ENCODE measurements at places on chromosomes 3 and 15.

DNA sequence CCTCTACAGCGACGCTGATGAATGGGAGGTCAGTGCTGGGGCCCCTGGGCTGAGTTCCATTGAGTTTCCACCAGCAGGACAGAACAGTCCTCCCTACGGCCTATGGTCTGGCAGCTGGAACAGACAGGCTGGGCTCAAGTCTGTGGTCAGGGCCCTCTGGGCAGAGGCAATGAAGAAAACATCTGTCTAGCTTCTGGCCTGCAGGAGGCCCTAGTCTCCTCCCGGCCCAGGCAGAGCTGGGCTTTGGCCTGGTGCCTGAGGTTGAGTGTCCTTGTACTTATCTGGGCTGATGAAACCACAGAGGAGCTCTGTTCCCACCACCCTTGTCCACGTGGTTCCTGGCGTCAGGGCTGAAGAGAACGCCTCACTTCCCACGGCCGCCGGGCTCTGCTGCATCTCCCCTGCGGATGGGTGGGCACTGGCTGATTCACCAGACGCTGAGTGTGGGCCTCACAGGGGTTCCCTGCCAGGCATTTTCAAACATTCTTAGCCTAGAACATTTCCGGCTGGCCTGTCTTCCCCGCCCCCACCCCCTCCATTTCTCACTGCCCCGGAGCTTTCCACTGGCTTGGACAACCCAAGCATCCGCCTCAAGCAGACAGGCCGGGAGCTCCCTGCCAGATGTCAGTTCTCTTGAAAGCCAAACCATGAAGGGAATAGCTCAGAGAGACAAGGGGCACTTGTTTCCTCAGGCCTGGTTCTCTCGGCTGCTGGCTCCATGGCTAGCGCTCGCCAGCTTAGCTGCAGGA is 20.3 kb downstream of the PPCDC start:
- no peak for DNase-seq

- DNase-seq = no peak
Observed at GRCh38 chr15:66039117-66039871, 170.0 kb downstream of the RAB11A start.

DNA sequence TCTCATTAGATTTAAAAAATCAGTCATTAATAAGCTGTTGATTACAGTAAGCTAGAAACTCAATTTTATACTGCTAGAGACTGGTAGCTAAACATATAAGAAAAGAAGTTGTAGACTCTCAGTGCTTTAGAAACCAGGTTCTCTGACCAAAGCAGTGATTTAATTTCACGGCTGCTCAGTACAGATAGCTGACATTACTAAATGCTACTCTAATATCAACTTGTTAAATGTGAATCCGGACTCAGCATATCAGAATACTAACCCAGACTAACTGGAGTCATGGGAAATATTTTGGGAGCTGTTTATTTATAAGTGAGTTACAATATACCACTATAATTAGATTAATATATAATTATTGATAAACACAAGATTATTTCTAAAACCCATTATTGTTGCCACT is 80.4 kb downstream of the NEDD4 start:
- DNase-seq = no peak

DNA sequence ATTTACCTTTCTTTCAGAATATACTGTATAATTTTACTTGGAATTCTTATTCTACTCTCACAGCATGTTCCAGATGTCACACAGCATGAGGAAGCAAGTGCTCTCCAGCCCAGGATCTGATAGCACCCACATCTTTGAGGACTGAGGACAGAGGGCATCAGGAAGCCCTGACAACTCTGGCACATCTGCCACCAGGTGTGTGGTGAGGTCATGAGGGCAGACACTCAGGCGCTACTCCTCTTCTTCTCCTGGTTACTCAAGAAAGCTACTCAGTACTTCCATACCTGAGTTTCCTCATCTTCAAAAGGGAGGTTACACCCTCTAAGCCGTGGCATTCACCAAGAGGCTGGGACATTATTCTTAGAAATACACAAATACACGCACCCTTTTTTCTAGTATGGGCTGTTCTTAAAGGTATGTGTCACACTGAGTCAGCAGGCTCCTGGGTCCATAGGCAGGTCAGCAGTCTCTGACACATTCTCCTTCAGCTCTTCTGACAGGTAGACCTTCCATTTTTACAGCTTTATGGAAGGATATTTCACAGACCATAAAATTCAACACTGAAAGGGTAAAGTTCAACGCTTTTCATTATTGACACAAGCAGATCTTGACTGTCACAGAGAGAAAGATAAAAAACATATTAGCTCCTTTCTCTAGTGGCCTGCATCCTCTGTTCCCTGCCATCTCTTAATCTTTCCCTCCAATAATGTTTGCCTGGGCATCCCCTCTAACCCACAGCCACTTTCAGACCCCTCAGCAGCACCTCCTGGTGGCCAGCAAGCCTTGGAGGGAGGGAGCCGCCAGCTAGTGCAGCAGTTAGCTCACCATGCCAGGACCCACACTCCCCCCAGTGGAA is 103.2 kb upstream of the TJP1 start:
- peak; percentile 25 for DNase-seq

DNA sequence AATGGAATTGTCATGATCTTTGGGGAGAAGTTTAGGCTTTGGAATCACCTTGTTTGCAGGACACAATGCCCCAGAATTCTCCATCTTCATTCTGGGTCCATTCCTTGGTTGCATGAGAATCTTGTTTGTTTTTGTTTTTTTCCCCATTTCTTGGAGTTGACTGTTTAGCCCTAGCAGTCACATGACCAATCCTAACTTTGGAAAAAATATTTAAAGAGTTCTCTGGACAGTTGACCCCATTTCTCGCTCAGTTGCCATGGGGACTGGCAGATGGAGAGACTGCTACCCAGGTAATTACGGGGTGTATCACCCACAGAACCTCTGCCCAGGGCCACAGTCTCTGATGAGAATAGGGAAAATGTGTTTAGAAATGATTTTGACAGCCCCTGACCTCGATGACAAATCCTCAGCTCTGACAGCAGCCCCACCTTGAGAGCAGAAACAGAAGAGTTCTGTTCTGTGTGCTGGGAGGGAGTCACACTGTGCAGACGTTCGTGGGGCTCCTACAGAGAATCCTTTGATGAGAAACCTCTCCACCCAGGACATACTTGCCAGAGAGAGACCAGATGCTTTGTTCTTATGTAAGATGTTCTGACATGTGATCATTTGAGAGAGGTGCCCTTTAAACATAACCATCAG is 57.7 kb downstream of the IL16 start:
- no peak for DNase-seq

GRCh38 chr15:59186501-59186900 is 20.1 kb upstream of the LDHAL6B start:
- no peak for DNase-seq

DNA sequence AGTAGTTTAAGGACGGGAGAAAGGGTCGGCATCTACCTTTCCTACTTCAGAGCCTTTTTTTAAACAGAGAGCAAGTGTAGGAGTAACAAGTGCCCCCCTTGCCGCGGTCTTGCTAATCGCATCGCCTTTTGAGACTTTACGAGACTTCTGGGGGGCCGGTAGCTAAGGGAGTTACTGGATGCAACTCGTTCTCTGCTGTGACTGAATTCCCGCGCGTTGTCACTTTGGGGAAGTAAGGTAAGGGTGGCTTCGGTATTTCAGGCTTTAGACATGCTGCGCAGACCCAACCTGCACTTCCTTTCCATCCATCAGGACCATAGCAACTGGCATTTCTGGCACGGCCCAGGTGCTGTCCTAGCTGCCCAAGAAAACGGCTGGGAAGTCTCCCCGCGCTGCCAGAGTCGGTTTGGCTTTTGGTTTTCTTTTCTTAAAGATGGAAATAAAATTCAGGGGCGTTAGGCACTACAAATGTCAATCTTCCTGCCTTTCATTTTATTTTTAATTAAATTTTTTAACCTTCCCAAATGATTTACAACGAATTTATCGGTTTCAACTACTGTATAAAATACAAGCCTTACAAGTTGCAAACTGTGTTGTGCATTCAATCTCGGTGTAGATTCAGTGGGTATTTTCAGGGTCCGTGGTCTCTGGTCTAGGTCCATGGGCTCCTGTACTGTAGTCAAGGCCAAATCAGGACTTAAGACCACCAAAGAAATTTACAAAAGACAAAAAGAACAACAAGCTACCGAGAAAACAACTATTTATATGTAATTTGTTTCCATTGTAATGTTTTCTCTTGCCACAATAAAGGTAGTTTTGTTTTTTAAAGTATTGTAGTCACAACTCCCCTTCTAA is 3.5 kb downstream of the MECOM start:
- DNase-seq = no peak

- no peak for DNase-seq
Observed at GRCh38 chr15:65058394-65059368, 9.1 kb downstream of the RASL12 start.

DNA sequence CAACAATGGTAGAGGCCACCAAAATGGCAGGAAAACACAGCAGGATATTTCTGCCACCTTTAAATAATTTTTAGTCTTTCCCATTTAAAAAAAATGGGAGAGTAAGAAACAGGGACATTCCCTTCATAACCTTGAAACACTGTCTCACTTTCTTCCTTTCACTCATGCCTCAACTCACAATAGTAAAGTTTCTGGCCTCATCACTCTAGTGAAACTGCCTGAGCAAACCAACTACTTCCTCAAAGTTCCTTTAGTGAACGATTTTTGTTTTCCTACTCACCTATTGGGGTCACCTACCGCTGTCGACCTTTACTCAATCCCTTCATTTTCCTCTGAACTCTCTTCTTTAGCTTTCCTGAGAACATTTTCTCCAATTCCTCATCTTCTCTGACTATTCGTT is 33.0 kb downstream of the SHC4 start:
- DNase-seq = no peak

- DNase-seq = no peak
Observed at GRCh38 chr3:160378331-160379109, 20.5 kb downstream of the IFT80 start.

- no peak for DNase-seq
Observed at GRCh38 chr15:63499175-63499549, 5.2 kb upstream of the USP3 start.

DNA sequence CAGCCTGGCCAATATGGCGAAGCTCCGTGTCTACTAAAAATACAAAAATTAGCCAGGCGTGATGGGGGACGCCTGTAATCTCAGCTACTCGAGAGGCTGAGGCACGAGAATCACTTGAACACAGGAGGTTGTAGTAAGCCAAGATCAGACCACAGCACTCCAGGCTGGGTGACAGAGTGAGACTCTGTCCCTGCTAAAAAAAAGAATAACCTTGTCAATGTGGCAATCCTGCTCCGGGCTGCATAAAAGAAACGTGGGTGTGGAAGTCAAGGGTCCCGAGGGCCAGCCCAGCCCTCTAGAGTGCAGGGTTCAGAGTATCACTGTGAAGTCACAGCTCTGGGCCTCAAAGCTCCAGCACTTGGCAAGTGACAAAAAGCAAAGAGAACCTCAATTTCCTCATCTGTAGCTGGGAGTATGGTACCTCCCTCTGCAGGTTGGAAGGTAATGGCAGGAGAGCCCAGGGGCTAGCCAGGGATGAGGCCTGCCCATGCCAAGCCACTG is 73.5 kb upstream of the IQSEC1 start:
- no peak for DNase-seq

- DNase-seq = no peak
Observed at GRCh38 chr3:177026505-177027277, 170.6 kb downstream of the TBL1XR1 start.

- DNase-seq = no peak
Observed at GRCh38 chr3:194072097-194072428, 63.9 kb upstream of the HES1 start.

DNA sequence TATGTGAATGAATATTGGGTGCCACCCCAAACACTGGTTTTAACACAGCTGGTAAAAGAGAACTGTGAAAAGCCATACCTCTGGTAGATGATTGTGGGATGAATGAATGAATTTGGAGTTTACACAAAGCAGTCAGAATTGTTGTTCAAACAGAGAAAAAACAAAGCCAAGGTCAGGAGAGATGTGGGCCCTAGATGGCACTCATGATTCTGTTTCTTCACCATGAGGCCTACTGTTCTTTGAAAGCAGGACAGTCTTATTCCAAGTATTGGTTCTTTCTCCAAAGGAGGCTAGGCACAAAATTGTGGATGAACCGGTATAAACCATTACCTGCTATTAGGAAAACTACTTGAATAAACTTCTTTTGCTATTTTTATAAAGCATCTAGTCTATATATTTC is 97.6 kb downstream of the SAMMSON start:
- no peak for DNase-seq

DNA sequence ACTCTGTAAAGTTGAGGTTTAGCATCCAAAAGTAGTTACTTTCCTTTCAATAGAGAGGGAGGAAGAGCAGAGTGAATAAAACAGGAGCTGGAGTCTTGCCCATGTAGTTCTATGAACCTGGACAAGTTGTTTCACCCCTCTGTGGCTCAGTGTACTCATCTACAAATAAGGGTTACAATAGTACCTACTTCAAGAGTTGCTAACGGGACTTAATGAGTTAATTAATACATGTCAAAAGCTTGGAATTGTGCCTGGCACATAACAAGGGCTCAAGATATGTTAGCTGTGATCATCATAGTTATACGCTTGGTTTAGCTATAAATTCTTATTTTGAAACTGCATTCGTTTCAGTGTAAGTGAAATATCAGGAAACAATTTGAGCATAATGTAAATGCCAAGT is 388.5 kb upstream of the THBS1 start:
- no peak for DNase-seq

- peak; percentile 28 for DNase-seq
Observed at GRCh38 chr3:192892981-192893700, 24.5 kb downstream of the MB21D2 start.

GRCh38 chr3:20742903-20743552 is 557.0 kb upstream of the SGO1 start:
- DNase-seq = no peak

DNA sequence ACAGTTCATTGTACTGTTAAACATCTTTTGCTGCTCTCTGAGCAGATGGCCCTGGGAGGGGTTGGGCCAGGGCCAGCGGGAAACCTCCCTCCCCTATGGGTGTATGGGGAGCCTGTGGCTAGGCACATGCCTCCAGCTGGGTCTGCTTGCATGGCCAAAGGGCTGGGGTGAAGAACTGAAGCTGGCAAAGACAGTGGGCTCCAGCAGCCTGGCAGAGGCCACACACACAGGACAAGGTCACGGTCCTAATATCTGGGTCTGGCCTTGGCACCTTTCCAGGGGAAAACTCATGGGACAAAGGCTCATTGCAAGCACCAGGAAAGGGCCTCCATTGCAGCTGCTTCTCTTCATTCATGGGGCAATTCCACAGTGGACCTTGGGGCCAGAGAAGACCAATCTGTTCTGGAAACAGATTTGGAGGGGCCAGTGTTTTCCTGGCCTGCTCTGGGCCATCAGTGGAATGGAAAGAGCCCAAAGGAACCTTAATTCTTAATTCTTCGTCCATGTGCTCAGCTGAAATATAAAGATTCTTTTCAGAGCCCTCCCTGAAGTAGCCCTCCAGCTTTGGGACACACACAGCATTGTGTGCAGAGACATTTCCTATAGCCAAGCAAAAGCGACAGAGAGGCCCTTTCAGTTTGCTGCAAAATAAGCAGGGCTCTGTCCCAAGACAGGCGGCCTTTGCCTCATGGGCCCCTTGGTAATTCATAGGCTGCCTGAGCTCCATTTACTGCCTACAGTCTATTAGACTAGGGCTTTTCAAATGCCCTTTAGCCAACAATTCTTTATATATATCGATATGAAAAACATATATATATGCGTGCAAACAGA is 11.3 kb upstream of the LIMD1 start:
- no peak for DNase-seq

GRCh38 chr3:178802259-178802658 is 266.0 kb downstream of the KCNMB2 start:
- no peak for DNase-seq
